ENCODE measurements at places on chromosomes 5 and 9.

- no peak for DNase-seq
Measured at GRCh38 chr5:176368726-176369125, 3.4 kb downstream of the ARL10 start.

DNA sequence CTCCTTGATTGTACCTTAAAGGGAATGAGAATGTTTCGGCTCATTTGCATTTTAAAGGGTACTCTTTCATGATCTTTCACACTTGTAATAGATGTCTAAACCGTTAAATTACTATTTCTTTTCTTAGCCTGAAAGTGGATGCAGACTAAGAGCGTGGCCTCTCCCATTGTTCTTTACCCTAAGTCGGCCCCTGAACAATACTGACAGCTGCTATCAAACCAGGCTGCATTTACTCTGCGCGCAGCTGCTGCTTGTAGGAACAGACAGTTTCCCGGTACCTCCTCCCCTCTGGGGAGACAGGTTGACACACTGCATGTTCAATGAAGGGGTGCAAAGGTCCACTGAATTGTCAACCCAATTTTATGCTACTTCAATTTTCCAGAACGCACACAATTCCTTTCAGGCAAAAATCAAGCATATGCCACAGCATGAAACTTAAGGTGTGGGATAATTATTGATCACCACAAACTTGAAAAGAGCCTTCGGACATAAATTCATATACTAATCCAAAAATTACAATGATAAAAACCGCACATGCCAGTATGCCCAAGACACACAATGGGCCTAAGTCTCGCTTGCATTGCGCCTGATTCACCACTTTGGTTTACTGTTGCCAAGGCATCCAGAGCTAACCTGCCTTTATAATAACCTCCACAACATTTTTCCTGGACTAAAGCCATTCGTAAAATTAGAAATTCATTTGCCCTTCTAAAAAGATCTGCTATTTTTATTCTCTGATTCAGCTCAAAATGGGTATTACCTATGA, 39.7 kb downstream of the TLE1 start:
- DNase-seq, result no peak

- DNase-seq, result no peak
Measured at GRCh38 chr5:179319741-179320281, 25.4 kb downstream of the ADAMTS2 start.

DNA sequence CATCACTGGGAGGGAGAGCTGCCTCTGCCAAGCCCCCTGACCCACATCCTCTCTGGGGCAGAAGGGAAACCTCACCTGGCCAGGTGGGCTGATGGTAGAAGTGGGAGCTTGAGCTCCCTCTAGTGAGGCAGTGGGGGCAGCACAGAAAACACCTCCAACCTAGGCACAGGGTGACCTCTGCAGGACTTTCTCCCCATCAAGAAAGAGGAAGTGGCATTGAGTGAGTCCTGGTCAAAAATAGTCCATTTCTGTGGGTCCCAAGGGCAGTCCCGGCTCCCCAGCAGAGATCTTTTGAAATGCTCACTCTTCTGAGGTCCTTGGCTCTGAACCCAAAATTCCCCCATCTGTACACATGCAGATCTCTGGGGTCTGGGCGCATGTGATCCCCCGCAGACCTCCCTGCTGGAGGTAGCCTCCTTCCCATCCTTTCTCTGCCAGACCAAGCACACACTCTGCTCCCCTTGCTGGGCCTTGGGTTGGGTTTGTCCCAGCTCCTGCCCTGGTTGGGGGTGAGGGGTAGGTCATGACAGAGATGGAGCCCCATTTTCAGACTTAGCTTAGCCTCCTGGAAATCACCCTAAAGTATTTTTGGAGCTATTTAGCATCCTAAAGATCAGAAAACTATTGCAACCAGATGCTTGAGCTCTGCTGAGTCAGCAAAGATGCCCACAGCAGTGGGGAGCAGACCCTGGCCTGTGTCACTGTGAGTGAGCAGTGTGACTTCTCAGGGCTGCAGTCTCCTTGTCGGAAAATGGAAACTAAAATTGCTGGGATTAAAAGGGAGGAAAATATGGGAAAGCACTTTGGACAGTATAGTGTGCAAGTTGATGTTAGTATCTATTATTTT, 41.6 kb upstream of the LCP2 start:
- DNase-seq, result no peak

GRCh38 chr5:53369681-53370080, 110.7 kb upstream of the FST start:
- no peak for DNase-seq

GRCh38 chr5:31119938-31120641, 73.4 kb upstream of the CDH6 start:
- DNase-seq, result no peak

GRCh38 chr9:90942555-90942954, 140.9 kb downstream of the SYK start:
- DNase-seq, result no peak
